ENCODE measurements at places on chromosomes 2 and 18.

GRCh38 chr2:166468124-166469024, 25.7 kb downstream of the SCN7A start:
- no peak for DNase-seq

DNA sequence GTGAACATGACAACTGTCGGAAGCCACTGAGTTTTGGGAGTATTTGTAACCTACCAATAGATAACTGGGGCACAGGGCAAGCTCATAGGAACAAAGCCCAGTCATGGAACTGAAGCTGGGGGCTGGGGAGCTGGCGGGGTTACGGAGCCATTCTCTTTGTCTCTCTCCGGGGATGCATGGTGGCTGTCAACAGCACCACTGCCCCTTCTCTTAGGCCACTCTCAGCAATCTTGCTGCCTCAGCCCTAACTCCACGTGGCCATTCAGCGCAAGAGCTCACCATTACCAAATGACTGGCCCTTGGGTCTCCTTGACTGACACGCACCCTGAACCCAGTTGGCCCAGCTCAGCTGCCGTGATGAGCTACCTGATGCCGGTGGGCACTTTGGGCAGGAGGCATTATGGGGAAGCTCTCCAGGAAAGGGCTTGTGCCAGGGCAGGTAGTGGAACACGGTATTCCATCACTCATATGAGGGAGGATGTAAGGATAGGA, 33.6 kb upstream of the ODC1 start:
- DNase-seq: no peak

DNA sequence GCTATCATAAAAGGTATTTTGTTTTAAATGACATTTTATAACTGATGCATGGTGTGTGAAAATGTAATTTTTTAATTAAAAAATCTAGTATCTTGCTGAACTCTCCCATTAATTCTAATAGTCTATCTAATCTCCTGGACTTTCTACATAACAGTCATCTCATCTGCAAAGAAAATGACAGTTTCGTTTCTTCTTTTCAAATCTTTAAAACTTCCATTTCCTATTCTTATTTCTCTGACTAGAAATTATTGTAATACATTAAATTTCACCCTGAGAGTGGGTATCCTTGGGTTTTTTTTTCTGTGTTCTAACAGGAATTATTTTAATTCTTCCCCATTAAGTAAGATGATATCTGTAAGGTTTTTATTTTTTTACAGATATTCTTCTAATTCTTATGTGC, 120.1 kb downstream of the KCNF1 start:
- DNase-seq: no peak

- DNase-seq: no peak
Measured at GRCh38 chr2:175008801-175009495, 3.8 kb upstream of the CHN1 start.

GRCh38 chr2:40488927-40489677, 37.2 kb upstream of the SLC8A1 start:
- DNase-seq: no peak

GRCh38 chr2:63059793-63060471, 9.3 kb downstream of the OTX1 start:
- no peak for DNase-seq

GRCh38 chr2:217444932-217445331, 557.9 kb downstream of the TNS1 start:
- DNase-seq: no peak

- DNase-seq: no peak
Measured at GRCh38 chr2:30484995-30485394, 37.9 kb downstream of the LCLAT1 start.

GRCh38 chr2:25104736-25105135, 62.9 kb downstream of the EFR3B start:
- no peak for DNase-seq

DNA sequence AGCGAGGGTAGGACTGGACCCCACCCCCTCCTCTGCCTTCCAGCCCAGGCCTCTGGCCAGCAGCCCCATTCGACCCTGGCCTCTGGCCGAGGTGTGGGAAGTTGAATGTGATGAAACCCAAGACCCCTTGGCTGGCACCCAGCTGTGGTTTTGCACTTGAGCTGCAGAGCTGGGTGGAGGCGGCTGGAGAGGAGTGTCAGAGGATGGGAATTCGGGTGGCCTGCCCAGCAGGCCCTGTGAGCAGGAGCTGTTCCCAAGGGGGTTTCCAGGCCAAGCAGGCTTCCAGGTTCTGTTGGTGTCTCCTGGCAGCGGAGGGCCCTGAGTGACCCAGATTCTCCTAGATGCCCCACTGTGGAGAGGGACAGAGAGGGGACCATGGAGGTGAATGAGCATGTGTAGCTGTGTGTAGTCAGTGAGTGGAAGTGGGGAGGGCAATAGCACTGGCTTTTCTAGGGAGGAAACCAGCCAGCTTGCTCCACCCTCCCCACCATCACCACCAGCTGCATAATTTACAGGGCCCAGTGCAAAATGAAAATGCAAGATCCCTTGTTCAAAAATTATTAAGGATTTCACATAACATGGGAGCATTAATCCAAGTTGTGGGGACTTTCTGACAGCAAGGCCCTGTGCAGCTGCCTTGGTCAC, 172.2 kb upstream of the HAAO start:
- DNase-seq: no peak

DNA sequence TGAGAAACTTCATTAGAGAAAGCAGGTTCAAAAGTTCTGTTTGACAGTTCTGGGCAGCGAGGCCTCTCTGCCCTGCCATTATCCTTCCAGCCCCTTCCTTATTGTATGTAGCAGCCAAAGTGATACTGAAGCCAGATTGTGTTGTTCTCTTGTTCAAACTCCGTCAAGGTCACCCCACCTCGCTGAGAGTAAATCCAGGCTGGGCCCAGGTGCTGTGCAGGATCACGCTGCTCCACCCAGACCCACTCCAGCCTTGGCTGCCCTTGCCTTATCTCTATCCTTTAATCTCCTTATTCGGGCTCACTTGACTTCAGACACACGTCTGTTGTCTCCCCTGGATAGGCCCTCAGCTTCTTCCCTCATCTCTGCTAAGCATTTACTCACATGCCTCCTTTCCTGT, 196.1 kb downstream of the CPS1 start:
- DNase-seq: no peak

GRCh38 chr2:97747285-97747684, 33.9 kb downstream of the ZAP70 start:
- peak; percentile 16 for DNase-seq

DNA sequence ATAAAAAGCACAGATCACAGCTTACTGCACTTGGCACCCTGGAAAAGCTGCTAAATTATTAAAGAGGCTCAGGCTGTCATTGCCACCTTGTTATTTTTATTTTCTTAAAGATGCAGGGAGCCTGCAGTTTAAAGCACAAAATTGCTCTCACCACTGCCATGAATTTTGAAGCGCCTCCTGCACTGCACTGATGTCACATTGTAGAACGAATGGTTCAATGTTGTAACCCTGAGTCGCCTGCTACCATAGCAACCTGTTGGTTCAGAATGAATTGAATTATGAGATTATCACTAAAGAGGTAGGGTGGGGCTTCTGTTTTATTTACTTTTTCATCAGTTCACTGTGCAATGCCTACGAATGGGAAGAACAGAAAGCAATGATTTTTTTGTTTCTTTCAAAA, 16.5 kb downstream of the SCG2 start:
- no peak for DNase-seq

DNA sequence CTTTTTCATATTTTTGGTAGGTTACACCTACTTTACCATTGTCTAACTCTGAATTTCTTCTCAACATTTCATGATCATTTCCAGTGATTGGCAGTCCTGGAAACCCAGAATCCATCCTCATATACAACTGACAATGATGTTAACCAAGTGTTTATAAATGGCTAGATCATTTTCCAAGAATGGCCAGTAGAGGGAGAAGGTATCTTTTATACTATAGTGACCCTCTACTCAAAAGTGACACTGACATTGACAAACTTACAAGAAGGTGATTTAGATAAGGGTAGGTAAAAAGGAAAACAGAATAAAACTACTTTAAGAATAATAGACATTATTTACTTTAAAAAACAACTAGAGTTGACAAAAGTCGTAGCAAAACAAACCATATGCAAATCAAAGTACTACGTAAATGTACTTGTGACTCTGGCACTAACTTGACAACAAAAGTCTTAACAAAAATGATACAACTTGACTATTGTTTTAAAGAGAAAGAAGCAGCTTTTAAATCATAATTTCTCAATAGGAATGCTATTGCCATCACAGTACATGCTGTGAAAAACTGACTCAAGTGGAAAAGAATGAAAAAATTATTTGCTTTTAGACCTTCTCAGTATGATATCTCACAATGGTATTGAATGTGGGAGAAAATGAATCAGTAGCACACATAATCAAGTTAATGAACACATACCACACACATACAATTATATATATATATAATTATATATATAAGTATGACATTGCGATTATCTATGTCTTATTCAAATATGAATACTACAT, 76.6 kb upstream of the GRB14 start:
- DNase-seq: no peak

- no peak for DNase-seq
Measured at GRCh38 chr2:167689444-167689843, 558.0 kb downstream of the STK39 start.

Data from activated T-cell treated with anti-CD3 and anti-CD28 coated beads, Interleukin-2, amount 50 U/mL, for 48 hours (primary cell).